Stomach (tissue), 19 donors: ENCODE measurements at places on chromosomes 4 and X.

- no peak for DNase-seq
Measured at GRCh38 chr4:47419296-47419695, 44.2 kb downstream of the COMMD8 start.

- DNase-seq: peak; percentile 60
Measured at GRCh38 chrX:154734061-154734781, 16.7 kb downstream of the GAB3 start.

DNA sequence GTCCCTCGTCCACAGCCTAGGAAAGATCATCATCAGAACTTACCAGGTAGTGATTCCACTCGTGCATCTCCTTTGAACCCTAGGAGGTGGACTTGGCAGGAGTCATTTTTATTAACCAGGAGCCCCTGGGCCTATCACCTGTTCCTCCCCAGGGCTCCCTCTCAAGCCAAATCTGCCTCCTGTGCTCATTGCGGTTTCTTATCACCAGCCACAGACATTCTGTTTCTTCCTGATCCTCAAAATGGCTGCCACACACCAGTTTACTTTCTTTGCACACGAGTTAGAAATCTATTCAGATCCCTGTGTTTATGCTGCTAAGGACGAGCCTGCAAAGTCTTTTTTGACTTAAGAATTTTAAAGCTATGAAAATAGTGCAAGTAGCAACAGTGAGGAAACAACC lies 354.5 kb upstream of the BOD1L1 start:
- DNase-seq: no peak

- DNase-seq: no peak
Measured at GRCh38 chrX:21528076-21528475, 130.1 kb downstream of the KLHL34 start.

DNA sequence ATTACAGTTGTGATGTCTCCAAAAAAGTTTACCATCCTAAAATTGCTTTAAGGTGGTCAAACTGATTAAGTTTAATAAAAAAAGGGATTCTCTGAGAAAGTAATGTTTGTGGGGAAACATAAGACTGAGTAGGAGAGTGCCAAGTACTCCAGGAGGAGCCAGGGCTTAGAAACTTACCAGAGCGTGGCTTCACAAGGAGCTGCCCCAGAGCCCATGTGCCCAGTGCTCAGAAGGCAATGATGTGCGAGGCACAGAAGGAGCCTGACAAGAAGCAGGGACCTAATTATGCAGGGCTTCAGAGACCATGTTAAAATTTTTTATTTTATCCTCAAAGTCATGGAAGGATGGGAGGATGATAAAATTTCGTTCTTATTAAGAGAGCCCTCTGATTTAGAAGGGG lies 204.2 kb downstream of the PALLD start:
- DNase-seq: no peak

DNA sequence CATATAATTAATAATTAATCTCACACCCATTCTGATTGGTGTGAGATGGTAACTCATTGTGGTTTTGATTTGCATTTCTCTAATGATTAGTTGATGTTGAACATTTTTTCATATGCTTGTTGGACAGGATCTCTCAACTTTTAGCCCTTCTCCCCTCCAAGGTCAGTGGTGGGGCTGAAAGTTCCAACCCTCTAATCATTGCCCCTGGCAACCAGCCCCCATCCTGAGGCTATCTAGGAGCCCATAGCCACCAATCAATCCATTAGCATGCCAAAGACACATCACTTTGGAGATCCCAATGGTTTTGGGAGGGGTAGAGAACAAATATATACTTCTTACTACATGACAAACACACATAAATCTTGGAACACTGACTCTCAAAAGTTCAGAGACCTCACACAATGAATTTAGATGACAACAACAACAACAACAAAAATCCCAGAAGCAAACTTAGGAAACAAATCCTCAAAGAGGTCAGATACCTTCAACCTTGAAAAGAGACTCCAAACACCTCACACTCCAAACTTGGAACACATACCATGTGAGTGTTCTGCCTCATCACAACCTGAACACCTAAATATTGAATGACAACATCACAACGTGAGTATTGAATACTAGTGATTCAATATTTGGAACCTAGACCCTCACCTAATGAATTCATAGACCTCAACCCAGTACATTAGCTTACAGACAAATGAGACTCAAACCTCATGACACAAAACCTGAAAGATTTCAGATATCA lies 19.0 kb upstream of the PAGE4 start:
- DNase-seq: peak; percentile 13

DNA sequence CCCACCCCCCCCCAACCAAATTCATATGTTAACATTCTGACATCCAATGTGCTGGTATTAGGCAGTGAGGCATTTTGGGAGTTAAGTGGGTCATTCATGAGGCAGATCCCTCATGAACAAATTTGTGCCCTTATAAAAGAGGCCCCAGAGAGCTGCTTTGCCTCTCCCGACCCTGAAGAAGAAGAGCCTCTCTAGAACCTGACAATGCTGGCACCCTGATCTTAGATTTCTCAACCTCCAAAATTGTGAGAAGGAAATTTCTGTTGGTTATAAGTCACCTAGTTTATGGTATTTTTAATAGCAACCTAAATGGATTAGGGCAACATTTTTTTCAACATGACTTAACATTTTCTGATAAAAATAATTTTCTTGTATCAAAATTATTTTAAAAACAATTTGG lies 296.3 kb downstream of the CFAP299 start:
- no peak for DNase-seq

DNA sequence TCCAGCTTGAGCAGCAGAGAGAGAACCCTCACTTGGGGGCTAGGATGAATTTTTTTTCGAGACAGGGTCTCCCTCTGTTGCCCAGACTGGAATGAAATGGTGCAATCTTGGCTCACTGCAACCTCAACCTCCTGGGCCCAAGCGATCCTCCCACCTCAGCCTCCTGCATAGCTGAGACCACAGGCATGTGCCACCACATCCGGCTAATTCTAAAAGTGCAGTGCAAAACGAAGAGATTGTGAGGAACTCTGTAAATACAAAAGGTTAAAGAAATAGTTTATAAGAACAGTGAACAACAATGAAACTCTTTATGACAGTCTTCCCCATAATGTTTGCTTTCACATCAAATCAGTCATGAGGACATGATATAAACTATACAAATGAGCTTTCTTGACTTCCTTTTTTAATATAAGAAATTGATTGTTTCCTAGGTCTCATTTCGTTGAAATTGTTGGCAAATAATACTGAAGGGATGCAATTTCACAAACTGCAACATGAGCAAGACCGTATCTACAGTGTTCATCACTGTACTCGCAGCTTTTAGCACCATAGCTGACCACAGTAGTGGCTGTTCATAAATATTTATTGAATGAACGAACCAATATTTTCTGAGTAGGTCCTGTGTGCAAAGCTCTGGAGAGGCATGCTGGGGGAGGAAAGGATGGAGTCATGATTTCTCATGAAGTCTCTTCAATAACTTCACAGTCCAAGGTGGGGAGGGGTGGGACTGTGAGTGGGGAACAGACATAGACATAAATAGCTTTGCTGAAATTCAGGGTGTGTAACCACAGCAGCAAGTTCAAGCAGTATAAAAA lies 116.1 kb downstream of the SHROOM3 start:
- no peak for DNase-seq

GRCh38 chr4:108709234-108709633 lies 53.6 kb downstream of the ETNPPL start:
- DNase-seq: no peak

- peak; percentile 38 for DNase-seq
Measured at GRCh38 chr4:168384437-168385141, 66.0 kb upstream of the DDX60 start.

DNA sequence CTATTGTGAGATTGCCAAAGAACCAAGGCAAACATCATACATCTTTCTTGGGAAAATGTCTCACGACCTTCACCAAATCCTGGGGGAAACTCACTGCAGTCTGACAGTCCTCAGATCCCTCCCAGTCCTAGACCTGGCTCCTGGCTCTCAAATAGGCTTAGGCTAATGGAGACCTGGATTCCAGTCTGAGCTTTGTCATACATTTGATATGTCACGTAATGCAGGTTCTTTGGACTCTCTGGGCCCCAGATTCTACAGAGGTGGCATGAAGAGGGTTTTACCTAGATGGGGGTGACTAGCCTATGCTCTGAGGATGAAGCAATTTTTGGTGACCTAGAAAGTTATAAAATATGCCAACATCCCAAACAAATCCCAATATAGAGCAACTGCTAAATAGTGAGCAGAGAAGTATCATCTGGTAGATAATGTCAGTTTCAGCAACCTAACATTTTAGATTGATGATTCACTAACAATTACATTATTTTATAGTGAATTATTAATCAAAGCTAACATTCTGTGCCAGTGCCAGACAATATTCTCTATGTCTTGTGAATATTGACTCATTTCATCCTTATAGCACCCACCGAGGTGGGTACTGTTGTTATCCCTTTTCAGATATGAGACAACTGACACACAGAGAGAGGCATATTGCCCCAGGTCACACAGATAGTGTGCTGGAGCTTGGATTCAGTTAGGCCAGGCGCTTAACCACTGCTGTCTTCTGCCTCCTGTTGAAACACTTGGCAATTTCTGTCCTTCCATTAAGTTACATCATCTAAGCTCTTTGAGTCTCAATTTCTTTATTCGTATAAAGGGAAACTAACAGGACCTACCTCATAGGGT lies 195.4 kb upstream of the MAMLD1 start:
- no peak for DNase-seq

DNA sequence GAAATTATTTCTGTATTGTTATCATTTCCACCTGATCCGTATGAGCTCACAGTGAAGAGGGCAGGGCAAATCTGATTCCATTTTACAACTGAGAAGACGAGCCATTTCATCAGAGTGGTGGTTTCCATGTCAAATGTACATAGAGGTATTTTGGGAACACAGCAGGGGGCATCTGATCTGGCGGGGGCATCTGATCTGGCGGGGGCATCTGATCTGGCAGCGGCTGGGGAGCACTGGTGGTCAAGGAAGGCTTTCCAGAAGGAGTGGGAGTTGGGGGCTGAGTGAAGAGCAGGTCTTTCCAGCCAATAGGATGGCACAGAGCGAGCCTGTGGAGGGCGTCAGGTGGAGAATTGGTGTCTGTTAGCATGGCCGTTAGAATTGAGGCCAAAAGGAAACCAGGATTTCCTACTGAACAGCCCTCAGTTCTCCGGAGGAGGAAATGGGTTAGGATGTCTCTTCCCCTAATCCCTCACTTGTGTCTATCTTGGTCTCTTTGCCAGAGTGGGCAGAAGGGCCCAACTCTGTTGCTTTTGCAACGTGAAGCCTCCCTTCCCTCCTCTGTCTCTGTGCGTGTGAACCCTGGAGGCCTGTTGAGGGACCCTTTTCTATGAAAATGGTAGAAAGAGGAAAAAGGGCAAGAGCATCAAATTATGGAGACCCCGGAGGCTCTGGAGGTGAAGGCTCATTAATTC lies 41.3 kb downstream of the RHOH start:
- no peak for DNase-seq

- DNase-seq: peak; percentile 66
Measured at GRCh38 chr4:186204103-186204559, 12.8 kb downstream of the CYP4V2 start.

- no peak for DNase-seq
Measured at GRCh38 chr4:159334461-159334860, 231.6 kb downstream of the RAPGEF2 start.

- no peak for DNase-seq
Measured at GRCh38 chr4:66741081-66741480, 804.2 kb downstream of the CENPC start.

DNA sequence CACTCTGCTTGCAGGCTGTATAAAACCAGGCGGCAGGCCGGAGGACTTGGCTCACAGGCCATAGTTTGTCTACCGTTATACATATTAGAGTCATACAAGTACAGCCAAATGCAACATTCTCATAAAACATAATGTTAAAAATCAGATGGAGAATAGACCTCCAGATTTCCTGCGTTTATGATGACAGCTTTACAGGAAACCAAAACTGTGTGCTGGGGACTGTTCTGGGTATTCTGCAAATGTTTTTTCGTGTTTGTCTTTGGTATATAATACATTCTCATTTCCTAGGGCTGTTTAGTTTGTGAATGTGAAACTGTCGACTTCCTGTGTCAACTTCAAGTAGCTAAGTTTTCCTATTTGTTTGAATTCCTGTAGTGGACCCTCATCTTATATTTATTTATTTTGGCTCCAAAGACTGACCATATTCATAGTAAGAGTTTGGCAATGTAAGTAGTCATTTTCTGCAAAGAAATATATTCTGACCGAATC lies 79.5 kb upstream of the FAM9C start:
- DNase-seq: peak; percentile 40

- DNase-seq: no peak
Measured at GRCh38 chr4:88318751-88319350, 34.5 kb upstream of the PPM1K start.

DNA sequence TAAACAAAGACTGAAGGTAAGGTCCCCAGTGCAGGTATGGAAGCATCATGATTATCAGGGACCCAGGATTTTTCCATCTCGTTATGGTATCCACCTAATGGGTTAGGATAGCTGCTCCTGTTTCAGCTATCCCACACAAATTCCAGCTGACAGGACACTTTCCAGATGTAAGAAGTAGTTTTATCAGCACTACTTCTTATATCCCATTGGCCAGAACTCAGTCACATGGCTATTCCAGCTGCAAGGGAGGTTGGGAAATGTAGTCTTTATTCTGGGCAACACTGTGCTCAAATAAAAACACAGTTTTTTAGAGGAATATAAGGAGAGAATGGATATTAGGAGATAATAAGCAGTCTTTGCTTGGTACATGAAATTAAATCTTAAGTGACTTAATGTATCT lies 96.7 kb downstream of the SRPX start:
- DNase-seq: no peak

DNA sequence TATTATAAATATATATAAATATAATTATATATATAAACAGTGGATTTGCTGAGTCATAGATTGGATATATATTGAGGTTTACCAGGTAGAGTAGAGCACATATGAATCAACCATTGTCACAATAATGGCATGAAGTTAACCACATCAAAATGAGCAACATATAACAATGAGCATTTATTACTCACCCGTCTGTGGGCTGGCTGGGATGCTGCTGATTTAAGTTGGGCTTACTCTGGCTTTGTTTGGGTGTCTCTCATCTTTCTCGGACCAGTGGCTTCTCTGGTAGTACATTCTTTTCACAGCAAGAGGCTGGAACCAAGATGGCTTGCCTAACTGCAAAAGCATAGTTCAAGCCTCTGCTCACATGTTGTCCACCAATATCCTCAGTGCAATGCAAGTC lies 111.7 kb upstream of the TAPT1 start:
- no peak for DNase-seq

DNA sequence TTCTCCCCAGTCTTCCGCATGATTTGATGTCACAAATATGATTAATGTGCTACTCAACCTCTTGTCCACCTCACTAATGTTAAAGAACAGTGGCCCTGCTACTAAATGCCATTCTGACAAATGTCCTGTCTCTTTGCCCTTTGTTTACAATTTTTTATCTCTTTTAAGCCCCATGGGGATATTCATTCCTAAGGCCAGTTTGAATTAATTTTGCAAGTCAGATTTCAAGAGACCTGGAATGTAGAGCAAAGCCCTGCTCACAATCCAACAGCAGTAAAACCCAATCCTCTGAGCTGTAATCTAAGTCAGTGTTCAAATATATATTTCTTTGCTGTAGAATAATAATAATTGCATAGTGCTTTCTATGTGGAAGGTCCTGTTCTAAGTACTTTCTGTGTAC lies 81.2 kb downstream of the LDB2 start:
- DNase-seq: no peak
